ENCODE measurements at places on chromosomes 4 and X.

DNA sequence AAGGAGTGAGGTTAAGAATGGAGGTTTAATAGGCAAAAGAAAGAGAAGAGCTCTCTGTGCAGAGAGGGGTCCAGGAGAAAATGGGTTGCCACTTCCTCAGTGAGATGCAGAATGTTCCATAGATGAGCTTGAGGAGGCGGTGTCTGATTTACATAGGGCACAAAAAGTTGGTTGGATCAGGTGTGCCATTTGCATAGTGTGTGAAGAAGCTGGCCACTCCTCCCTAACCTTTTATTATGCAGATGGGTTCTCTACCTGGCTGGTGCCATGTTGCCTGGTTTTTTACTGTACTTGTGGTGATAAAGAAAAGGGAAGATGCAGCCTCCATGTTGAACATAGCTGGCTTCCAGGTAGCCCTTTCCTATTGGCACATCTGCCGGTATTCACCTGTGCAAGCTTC lies 27.3 kb downstream of the SUPT20HL1 start:
- no peak for DNase-seq

- peak; percentile 11 for DNase-seq
Observed at GRCh38 chr4:168496834-168497233, at the start of gene PALLD. Gene PALLD, plus strand, starts transcription at chr4:168497052.

DNA sequence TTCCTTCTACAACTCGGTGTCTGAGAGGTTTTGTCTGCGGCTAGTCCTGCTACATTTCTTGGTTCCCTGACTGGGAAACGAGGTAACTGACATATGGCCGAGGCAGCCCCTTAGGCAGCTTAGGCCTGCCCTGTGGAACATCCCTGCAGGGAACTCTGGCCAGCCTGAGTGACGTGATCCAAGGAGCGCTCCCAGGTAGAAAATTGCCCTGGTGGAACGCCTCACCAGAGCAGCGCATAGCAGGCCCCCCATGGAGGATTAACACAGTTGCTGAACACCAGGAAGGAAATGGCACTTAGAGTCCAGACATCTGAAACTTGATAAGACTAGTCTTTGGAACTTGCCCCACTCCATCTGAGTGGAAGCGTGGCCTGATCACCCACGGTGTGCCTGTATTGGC lies 837.4 kb upstream of the NDST4 start:
- no peak for DNase-seq

- DNase-seq: no peak
Observed at GRCh38 chr4:2411786-2412510, 6.5 kb downstream of the ZFYVE28 start.

GRCh38 chrX:13254076-13254785 lies 65.6 kb downstream of the ATXN3L start:
- DNase-seq: peak; percentile 5

Measured in HuH-7 (cell line).